Cortex of kidney (tissue), 1 donor: ENCODE measurements at places on chromosomes 12 and 14.

GRCh38 chr12:108691998-108692808, 39.1 kb downstream of the CORO1C start:
- DNase-seq: no peak

- DNase-seq: no peak
Observed at GRCh38 chr14:86944434-86944833, 1048.5 kb downstream of the GALC start.

GRCh38 chr12:53207042-53207441, at the start of gene ITGB7:
ITGB7 (minus strand) TSS chr12:53207251; CDS start chr12:53200443, 6,808 bp downstream.
- no peak for DNase-seq

GRCh38 chr14:20388159-20388558, 25.1 kb downstream of the TEP1 start:
- no peak for DNase-seq

DNA sequence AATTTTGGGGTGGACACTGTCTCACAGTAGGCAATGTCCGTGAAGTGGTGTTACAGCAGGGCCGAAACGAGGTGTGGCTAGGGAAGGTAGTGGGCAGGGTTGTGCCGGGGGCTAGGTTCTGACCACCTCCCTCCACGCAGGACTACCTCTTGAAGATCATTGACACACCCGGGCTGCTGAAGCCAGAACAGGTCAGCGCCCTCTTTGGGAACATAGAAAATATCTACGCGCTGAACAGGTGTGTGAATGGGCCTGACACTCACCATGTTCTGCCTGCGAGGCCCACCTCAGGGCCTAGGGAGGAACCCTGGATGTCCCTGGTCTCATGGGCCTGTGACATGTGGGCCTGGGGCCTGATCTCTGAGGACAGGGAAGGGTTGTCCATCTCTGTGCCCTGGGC, 24.6 kb downstream of the PLEKHG3 start:
- DNase-seq: no peak

DNA sequence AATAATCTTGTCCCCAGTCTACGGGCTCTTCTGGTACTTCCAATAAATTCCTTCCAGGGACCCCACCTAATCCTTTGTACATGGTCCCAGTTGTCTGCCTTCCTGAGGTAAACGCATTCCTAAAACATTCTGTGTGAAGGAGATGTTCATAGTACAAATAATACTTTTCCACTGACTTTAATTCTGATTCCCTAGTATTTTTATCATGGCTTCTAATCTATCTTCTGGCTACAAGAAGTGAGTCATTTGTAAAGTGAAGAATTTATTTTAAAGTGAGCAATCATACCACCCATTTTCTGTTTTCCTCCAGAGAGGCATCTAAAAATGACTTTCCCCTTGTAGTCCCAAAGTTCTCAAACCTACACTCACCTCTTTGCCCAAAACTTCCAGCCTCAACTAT, 65.9 kb upstream of the NUDT4 start:
- DNase-seq: no peak

- DNase-seq: no peak
Observed at GRCh38 chr14:65927931-65928356, 515.4 kb downstream of the FUT8 start.

DNA sequence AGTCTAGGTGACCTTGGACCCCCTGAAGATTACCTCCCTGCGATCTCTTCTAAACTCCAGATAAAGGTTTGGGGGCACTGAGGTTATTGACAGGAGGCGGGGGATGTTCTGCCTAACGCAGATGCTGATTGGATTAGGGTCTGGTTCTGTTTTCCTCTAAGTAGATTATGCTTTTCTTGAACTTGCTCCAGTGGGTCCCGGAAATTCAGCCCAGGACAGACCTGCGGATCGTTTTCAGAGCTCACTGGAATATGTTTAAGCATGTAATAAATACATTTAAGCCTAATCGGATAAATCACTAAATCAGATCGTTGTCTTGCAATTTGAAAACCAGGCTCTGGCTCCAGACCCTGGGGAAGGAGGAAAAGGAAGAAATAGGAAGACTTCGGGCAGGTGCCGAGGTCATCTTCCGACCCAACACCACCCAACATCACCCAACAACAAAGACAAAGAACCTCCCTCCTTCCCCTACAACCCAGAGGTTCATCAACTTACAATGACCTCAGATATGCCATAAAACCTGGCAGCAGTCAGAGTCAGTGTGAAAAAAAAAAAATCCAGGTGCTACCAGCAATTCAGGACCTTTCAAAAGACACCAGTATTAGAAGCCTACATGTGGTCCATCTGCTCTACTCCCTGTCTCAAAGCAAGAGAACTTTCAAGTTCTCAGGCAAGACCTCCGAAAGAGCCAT, 148.4 kb downstream of the KSR2 start:
- DNase-seq: no peak

DNA sequence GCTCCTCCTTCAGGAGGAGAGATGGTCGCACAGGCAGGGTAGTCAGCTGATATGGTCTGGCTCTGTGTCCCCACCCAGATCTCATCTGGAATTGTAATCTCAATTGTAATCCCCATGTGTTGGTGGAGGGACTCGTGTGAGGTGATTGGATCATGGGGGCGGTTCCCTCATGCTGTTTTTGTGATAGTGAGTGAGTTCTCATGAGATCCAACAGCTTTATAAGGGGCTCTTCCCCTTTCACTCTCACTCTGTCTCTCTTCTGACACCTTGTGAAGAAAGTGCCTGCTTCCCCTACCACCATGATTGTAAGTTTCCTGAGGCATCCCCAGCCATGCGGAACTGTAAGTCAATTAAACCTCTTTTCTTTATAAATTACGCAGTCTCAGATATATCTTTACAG, 218.9 kb upstream of the TMTC1 start:
- no peak for DNase-seq

DNA sequence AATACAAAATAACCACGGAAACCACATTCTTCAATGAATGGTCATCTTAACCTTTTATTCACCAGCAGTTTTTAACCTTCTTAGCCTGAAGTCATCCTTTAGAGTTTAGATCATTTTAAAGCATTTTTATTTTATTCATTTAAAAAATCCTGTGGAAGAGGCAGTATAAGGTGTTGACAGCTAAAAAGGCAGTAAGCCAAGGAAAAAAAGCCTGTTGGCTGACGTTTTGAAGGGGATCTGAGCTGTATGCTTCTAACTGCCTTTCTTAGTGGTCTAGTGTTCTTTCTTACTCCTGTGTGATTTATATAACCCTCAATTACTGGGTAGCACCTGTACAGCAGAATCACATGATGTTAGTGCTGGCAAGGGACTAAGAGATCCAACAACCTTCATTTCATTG, 438.3 kb upstream of the SEL1L start:
- no peak for DNase-seq

DNA sequence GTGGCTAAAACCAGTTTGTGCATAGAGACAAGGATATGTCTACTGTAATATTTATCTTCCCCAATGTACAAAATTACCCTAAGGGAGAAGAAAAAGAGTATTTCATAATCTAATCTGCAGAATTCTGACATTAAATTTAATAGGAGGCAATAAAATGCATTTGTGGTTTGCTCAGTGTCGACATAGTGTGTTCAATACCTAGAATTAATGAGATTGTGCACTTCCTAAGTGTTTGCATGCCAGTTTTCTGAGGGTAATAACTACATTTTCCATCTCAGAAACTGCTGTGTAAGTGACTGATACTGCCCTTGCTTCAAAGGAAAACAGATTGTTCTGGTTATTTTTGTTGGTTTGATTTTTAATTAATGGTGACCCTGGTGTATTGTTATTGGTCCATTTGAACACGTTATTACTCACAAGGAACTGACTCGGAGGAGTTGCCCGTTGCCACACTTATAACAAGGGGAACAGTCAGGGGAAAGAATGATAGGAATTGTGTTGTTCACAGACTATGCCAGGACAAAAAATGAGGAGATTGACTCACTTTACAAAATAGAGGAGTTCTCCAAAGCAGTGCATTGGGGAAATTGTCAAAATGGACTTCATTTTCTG, 960.3 kb upstream of the TMEM132C start:
- DNase-seq: no peak

DNA sequence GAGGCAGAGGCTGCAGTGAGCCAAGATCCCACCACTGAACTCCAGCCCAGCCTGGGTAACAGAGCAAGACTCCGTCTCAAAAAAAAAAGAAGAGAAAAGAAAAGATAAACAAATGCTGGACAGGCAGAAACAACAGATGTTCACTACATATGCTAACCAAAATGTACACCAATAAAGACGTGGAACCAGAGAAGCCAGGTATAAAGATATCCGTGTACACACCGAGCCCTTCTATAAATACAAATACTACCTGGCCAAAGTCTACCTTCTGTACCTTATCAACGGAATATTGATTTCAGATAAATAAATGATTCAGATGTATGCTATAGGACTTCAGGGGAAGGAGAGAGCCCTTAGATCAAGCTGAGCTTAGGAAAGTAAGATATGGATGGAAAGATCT, 10.8 kb upstream of the KRT8 start:
- DNase-seq: no peak

DNA sequence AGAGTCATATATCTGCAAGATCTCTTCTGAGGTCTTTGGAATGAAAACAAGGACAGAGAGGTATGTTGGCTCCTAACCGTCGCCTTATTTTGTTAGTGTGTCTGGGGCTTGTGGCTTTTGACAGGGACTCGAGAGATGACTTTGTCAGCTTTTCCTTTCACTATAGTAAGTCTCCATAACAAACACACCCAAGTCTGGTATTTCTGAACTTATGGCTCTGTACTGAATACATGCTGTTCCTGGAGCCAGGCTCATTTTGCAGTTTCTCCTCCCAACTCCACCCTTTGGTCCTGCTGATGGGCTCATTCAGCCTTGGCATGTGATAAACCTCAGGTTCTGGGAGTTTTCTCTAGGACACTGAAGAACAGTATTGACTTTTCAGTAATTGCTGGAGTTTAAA, 27.7 kb upstream of the TMED10 start:
- no peak for DNase-seq

- no peak for DNase-seq
Observed at GRCh38 chr12:93785249-93786010, 108.3 kb downstream of the CRADD start.

DNA sequence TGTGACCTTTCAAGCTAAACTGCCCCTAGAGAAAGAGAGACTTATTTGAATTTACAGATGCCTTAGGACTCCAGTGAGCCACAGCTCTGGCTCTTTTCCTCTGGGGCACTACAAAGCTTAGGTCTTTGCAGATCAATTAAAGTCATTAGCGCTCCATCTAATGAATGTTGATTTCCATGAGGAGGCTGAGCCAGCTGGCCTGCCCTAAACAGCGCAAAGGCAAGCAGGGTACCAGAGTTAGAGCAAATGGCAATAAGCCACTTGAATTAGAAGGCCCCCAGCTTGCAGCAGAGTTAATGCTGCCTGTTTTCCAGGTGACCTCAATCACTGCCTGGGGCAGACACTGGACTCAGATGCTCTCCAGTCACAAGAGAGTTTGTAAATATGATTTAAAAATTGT, 695.3 kb downstream of the DIO2 start:
- no peak for DNase-seq

DNA sequence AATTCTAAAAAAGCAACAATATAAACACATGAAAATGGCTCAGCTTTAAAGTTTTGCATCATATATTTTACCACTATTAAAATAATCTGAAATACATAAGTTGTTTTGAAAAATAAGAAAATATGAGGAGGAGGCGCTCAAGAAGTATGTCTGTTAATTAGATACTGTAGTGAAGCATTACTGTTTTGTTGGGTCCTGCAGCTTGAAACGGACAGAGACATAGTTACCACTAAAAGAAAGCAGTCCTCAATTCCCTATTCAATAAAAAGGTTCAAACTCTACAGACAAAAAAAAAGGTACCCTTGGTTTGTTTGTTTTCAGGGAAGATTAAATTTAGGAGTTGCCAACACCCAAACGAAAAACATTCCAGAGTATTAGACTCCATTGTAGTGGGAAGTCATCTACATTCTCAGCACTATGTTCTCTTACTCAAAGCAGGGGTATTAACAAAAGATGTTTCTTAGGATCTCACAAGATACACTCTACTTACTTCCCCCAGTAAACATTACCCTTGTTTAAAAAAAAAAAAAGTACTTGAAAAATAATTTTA, 3.0 kb downstream of the PAWR start:
- DNase-seq: no peak

GRCh38 chr12:118059341-118060191, 1.4 kb downstream of the WSB2 start:
- DNase-seq: no peak

- no peak for DNase-seq
Observed at GRCh38 chr14:58341152-58341748, 42.9 kb downstream of the ARID4A start.

GRCh38 chr12:65536876-65537681, 258.6 kb downstream of the MSRB3 start:
- DNase-seq: no peak

DNA sequence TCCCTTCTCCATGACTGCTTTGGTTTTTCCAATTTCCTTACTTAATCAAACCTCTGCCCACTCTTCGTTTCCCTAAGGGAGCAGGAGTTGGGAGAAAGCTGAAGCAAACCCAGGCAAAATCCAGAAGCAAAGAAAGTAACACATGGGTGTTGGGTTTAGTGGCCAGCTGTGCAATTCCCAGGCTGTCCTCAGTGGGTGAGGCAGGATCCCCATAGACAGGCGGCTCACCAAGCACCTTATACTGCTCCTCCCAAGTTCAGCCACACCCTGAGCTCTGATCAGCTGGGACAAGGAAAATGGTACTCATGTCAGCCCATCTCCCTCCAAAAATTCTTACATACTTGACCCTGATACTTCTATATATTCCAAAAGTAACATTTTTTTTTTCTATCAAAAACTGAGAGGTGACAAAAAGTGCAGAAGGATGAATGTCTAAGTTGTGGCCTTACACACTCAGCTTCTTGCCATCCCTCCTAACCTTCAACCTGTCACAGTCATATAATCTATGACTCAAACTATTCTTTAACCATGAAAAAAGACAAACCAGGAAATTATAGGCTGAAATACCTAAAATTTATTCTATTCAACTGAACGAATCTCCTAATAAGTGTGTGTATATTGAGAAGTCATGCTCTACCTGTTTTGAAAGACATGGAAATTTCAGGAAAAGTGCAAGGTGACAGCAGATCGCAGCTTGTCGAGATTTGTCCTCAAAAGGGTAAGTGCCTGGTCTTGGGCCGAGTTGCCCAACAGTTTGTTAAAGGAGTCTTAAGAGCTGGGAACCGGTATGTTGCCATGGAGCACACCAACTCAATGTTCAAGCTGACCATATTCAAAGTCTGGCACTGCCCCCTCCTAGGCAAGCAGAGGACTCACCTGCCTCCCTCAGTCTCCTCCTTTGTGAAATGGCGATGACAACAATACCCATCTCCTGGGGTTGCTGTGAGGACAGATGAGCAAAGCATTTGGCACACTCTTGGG, 17.6 kb upstream of the ZFP36L1 start:
- no peak for DNase-seq

DNA sequence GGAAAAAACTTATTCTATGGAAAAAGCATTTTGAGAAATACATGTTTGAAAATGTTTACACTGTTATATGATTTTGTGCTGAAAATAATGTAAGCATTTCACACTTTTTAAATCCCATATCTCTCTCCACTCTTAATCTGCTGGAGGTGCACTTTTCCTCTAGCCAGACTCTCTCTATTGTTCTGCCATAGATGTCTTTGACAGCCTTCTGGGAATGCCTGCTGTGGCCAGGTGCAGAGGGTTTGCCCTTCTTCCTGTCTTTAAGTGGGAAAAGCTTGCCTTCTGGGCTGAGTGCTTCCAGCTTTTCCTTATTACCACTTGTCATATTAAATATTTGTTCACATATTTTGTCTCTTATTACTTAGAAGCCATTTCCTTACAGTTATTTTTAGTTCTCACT, 60.1 kb upstream of the PPM1H start:
- no peak for DNase-seq

- DNase-seq: no peak
Observed at GRCh38 chr14:94775091-94775870, 5.4 kb upstream of the GSC start.

GRCh38 chr12:19800884-19801283, 361.6 kb downstream of the AEBP2 start:
- no peak for DNase-seq
